ENCODE measurements at places on chromosomes 1 and 21.

GRCh38 chr1:36342426-36343185 lies 19.2 kb upstream of the EVA1B start:
- DNase-seq = peak; percentile 42

DNA sequence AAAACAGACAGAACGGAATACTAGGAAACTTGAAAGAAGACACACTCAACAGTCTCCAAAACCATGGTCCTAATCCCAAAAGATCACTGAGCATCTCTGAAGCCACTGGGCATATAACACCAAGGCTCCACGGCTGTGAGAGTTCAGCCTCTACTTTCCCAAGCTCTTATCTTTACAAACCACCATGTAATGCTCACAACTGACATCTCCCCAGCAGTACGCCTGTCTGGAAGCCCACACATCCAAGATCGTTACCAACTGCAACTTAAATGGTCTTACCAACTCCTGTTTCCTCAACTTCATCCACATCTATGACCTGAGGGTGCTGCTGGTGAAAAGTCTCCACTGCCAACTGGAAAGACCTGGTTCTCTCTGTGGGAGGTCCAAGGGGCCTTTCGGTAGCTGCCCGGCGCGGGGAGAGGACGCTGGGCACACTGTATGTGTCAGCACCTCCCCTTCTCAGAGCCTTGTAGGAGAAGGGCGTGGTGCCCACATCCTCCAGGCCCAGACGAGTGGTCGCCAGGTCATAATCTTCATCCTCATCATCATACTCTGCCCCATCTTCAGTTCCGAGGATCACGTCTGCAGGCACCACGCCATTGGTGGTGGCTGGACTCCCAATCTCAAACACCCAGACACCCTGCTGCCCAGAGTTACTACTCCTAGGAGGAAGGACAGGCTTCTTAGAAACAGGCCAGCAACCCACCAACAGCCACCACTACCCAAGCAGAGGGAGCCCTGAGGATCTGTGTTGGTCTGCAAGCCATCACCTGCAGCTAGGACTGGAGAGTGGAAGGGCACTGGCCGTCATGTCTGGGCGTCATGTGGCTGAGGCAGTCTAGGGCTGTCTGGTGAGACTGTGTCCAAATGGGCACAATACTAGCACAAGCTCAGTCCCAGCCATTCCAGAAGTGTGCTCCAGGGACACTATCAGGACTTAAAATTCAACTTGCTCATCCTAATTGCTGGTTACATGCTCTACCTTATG lies 23.0 kb downstream of the NID1 start:
- DNase-seq = no peak

GRCh38 chr1:148162363-148162762 lies 10.3 kb upstream of the NBPF11 start:
- DNase-seq = no peak

GRCh38 chr1:67393240-67393639 lies 37.0 kb downstream of the SERBP1 start:
- no peak for DNase-seq

- DNase-seq = peak; percentile 13
Observed at GRCh38 chr21:41369105-41369919, 7.5 kb downstream of the MX2 start.

DNA sequence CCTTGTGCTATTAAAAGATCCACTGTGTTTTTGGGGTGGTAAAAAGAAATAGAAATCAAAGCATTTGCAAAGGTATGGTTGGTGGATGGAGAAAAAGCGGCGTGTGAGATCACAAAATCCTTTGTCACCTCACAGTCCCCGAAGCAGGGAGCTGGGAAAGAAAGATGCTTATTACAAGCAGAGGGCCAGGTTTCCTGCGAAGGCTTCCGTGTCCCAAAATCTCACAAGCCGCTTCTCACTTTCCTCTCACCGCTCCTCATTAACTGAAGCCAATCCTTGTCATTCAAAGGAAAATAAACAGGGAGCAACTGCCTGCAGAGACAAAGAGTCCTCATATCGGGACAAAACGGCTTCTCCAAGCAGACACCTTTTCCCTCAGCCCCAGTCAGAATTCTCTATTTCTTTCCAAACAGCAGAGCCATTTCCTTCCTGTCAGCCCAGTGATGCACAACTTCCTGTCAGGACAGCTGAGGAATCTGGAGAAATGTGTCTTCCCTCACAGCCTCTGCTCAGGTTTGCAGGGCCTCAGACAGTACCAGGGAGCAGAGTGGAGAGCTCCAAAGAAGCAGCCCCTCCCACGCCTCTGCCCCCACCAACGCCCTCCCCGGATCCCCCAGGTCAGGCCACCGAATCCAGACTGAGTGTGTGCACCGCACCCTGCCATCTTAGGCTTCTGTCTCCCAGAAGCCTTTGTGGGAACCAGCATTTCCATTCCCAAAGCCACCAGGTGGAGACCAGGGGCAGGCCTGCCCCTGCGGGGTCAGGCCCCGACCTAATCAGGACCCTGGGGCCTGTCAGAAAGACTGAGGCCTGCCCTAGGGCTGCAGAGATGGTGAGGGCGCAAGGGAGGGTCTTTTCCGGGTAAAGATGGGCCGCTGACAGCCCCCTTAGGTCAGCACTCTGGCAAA lies 29.6 kb downstream of the KCNN3 start:
- no peak for DNase-seq

All from inflammatory macrophage (primary cell).